ENCODE measurements at places on chromosomes 7 and 10.

GRCh38 chr7:29328811-29329210 lies 134.2 kb downstream of the CHN2 start:
- no peak for DNase-seq

DNA sequence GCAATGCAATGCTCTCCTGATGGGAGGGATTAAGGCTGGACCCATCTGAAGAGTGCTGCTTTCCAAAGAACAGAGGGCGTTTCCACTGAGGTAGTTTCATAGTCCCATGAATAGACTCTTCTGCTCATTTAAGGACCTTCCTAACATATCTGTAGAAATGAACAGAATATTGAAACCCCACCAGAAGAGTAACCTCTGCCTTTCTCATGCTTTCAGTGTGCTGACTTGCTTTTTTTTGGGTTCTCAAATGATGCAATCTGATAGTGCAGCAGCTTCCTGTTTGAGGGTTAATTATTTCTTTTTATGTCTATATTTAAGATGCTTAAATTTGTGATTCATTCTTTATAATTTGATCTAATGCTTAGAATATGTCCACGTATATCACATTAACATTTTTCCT lies 82.2 kb downstream of the GATA3 start:
- no peak for DNase-seq

DNA sequence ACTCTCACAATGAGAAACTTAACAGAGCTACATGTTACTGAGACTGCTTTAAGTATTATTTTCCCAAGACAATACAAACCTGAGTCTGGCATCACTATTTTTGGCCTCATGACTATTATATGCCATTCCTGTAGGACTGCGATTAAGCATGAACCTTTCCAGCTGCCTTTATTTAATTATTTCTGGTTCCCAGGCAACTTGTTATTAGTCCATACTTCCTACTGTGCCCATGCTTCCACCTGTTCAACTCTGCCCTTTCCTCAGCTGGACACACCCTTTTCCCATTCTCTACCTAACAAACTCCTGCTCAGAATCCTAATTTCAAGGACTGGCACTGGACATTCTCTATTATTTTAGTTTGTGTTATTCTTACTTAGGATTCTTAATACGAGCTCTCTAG lies 8.1 kb upstream of the CROT start:
- DNase-seq: no peak

DNA sequence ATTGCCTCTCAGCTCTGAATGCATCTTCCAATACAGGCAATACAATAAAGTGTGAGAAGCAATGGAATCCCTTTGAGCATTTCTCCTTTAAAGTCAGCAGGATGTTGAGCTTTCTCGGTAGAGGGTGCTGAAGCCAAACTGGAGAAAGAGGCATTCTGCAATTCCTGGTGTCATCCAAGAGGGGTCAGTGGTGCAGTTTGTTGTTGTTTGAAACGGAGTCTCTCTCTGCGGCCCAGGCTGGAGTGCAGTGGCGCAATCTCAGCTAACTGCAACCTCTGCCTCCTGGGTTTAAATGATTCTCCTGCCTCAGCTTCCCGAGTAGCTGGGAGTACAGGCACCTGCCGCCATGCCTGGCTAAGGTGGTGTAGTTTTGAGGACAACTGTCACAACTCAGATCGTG lies 486.5 kb downstream of the CALN1 start:
- no peak for DNase-seq

- no peak for DNase-seq
Measured at GRCh38 chr7:114310345-114311110, 104.1 kb upstream of the FOXP2 start.

GRCh38 chr7:28625432-28625831 lies 213.1 kb downstream of the CREB5 start:
- DNase-seq: no peak

DNA sequence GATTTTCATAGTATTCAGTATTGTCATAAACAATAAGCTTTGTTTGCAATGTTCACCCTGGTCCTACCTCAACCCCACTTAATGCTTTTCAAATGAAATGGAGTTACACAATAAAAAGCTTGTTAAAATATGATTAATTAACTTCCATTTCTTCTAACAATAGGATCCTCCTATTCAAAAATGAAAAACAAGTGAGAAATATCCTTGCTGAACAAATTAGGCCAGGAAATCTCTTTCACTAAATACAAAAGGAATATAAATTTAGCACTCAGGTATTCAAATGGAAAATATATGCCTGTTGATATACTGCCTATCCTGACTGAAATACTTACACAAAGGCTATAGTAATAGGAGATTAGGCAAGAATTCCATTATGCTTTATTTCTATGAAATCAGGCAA lies 323.4 kb upstream of the GRM3 start:
- no peak for DNase-seq

DNA sequence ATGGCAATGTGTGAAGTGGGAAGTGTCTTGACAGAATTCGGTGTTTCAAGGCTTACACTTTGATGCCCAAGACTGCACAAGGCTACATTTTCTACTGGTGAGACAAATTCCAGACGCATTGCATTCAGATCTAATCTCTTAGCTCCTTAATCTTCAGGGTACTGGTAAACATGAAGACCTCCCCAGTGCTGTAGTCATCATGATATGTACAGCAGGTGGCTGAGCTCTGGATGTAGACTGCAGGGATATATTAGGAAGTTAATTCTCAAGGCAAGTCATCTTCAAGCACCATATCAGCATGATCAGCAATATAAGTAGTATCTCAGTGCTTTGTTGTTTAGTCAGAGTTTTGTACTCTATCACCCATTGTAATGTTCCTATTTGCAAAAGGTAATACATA lies 61.8 kb downstream of the IKZF1 start:
- DNase-seq: no peak

GRCh38 chr7:47888371-47889265 lies 59.6 kb downstream of the PKD1L1 start:
- no peak for DNase-seq

DNA sequence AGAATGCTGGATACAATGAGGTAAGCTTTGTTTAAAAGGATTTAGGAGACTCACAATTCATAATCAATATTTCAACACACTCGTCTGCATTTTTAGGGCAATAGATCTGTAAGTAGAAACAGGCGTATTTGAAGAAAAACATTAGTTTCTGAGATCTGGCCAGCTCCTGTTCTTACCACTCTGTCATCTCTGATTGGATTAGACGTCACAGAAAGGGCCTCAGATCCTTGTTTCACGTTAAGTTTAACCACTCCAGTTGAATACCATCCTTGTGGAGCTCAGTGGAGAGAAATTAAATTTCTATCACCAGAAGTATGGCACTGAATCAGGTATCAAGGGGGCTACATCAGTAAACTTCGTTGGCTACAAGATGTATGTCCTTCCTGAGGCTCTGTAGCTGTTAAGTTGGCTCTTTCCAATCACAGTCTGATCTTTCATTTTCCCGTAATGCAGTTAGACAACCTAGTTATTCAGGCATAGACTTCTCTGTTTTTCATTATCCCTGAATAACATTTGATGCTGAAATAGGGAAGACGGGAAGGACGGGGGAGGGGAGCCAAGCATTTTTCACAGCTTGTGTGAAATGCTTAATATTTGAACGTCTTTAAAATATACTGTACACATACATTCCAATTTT lies 659.2 kb upstream of the GALNT17 start:
- DNase-seq: no peak

DNA sequence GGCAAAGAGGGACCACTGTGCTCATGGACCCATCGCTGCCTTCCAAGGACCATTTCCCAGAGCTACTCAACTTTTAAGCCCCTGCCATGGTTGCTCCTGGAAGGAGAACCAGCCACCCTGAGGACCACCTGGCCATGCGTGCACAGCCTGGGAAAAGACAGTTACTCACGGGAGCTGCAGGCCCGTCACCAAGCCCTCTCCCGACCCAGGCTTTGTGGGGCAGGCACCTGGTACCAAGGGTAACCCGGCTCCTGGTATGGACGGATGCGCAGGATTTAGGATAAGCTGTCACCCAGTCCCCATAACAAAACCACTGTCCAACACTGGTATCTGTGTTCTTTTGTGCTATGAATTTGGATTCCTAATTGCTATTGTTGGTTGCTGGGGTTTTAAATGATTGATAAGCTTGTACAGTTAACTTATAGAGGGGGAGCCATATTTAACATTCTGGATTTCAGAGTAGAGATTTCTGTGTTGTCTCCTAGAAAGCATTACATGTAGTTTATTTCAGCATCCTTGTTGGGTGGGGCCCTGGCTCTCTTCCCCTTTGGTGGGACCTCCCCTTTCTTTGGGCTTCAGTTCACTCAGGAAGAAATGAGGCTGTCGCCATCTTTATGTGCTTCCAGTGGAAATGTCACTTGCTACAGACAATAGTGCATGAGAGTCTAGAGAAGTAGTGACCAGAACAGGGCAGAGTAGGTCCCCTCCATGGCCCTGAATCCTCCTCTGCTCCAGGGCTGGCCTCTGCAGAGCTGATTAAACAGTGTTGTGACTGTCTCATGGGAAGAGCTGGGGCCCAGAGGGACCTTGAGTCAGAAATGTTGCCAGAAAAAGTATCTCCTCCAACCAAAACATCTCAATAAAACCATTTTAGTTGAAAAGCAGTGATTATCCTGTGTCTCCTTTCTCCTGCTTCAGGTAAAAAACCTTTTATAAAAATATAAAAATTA lies 19.4 kb downstream of the LAT2 start:
- no peak for DNase-seq

DNA sequence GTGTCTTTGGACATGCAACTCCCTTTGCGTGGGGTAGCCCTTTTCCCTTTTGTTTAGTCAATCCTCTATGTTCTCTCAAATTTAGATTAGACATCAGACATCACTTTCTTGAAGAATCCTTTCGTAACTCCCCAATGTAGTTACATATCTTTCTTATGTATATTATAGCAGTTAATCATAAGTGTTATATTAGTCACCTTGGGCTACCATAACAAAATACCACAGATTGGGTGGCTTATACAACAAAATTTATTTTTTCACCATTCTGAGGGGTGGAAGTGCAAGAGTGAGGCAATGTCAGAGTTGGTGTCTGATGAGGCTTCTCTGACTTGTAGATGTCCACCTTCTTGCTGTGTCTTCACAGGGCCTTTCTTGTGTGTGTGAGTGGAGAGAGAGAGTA lies 105.7 kb downstream of the PHTF2 start:
- no peak for DNase-seq

GRCh38 chr7:150801946-150802771 lies 1.6 kb downstream of the TMEM176A start:
- no peak for DNase-seq

DNA sequence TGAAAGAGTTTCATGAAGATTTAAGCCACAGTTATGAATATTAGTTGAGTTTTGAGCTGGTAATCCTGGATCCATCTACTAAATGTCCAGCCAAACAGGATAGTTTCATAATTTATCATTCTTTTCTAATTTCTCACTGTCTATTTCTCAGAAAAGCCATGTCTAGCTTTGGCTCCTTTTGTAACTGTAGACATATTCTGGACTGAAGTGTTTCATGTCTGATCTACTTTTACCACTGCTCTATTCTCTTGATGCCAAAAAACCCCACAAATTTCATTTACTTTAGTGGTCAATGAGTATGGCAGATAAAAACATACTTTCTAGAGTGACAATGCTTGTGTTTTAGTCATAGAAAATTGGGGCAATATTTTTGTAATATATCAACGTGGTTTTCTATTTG lies 61.2 kb downstream of the ICA1 start:
- no peak for DNase-seq

DNA sequence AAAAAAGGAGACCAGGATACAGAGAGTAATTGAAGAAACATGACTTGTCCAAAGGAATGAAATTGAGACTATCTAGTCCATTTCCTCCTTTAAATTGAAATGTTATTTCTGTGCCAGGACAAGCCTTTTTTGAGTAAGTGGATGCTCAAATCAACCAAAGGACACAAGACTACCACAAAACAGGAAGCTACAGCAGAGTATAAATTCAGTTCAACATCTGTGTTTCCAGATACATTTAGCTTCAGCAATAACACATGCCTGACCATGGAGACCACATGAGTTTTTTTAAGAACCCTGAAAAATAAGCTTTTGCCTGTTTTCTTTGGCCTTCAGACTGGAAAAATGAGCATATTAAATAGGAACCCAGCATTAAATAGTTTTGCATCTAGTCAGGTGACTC lies 707.5 kb downstream of the ZWINT start:
- no peak for DNase-seq

DNA sequence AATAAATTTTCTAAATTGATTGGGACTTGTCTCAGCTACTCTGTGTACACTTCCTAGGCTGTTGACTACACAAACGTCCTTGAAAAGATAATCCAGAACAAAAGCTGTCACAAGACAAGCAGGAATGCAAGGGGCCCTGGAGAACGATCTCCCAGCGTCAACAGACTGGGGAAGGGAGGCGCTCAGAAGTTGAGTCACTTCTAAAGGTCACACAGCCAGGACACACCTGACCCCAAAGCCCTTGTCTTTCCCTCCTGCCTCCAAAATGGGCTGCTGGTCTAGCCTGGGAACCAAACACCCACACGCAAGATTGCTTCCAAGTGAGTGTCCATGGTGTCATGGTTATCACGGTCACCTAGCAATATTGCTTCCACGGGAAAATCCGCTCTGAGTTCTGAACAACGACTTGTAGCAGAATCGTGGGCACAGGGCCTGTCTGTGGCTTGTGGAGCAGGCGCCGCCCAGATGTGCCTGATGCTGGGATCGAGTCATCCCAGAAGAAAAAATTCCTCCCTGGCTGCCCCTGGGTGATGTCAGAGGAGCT lies 49.8 kb downstream of the SPOCK2 start:
- no peak for DNase-seq

GRCh38 chr7:1028775-1029636 lies 15.3 kb upstream of the GPR146 start:
- no peak for DNase-seq

DNA sequence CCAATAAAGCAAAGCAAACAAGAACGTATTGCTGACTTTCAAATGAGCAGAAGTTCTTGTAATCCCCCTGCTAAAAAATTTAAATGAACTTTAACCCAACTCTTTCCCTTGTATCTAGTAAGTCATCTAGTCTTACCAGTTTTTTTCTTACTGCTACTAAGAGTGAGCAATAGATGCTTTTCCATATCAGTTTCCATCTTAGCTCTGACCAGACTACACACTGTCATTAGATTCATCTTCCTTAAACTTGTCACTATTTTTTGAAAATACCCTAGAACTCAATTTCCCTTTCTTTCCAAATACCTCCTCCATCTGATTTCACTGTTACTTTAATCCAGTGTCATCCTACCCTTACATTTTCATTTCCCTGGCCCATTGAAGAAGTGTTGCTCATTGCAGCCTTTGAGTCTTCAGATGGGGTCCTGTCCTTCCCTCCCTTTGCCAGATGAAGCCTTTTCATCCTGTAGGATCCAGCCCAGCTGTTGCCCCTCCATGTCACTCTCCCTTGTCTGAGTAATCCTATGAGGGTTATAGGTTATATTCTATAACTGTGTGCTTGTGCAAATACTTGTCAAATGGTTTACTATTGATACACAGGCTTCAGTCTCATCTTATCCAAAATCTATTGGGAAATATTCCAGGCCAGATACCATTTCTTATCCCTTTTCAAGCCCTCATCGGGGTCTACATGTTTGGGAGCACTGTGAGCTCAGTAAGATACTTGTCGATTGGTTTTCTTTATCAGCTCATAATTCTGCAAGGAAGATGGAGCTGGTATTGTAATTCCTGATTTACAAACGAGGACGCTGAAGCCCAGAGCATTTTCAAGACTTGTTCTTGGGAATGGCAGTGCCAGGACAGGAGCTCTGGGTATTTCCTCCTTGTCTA lies 51.5 kb upstream of the ITGB1 start:
- no peak for DNase-seq

Data from stimulated activated CD8-positive, alpha-beta memory T cell treated with anti-CD3 and anti-CD28 coated beads, Interleukin-7, amount 100 ng/mL, for 1 hour (primary cell).